Activated CD4-positive, alpha-beta memory T cell treated with anti-CD3 and anti-CD28 coated beads, Interleukin-2, amount 10 ng/mL, durations not matched to agents 7 days and 5 days (primary cell): ENCODE measurements at places on chromosomes 3 and 15. TPM values are rescaled to one million over a fixed set of nuclear protein-coding genes. Genes with fewer than 3 reads are reported as not detected.

Gene MORC1
- not detected for total RNA-seq

Gene DNAJC19
- total RNA-seq, result 44.7 TPM

Gene ADGRG7
- total RNA-seq, result not detected

Gene ARPIN
- not detected for total RNA-seq

Gene PDZRN3
- not detected for total RNA-seq

Gene GRM7
- total RNA-seq, result not detected

Gene NAA50
- total RNA-seq, result 106 TPM

GRCh38 chr15:93779341-93779740 is 452.0 kb upstream of the MCTP2 start:
- DNase-seq, result no peak

DNA sequence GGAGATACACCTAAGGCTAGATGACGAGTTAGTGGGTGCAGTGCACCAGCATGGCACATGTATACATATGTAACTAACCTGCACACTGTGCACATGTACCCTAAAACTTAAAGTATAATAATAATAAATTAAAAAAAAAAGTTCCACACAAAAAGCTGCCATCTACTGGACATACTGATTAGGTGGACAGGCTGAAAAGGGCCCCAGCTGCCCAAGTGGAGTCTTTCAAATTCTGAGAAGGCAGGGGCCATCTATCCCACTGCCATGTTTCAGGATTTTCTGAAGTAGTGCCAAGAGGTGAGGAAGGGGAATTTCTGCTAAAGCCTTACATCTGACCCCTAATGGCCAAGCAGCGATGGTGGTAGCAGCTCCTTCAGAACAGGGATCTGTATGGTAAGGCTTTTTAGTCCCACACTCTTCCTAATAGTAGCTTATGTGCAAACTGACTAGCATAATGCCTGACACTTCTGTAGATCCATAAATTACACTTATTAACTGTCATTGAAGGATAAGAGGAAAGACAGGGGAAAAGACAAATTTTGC is 7.7 kb downstream of the FSTL1 start:
- no peak for DNase-seq

DNA sequence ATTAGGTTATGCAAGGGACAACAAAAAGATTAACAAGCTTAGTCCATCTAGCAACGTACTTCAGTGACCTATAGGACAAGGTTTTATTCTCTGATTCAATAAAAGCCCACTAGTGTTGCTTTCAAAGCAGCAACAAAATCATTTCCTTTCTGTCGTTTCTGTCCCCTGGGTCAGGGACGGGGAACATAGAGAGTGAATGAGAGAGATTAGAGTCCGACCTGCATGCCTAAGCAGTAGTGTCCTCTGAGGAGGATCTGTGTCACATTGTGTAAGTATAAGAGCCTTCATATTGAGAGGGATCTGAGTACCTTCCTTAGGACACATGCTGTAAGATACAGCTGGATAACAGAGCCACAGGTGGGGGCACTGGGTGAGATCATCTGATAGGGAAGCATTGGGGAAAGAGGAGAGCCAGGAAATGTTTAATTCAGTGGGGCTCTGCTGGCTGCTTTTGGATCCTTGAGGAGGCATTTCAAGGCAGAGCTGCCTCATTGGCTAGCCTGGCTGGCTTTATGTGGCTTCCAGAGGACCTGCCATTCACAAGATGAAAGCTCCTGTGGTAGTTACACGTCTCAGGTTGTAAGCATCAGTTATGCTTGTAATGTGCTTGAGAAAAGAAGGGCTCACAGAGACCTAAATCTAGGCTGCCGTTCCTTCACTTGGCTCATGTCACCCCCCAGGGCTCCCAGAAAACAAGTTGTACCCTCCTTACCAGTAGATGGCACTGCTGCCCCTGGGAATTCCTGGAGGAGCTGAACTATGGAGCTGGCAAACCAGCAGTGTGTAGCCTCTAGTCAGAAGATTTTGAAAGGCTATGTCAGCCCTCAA is 2.7 kb downstream of the TMEM108 start:
- DNase-seq, result no peak

GRCh38 chr15:75213768-75214221 is 12.1 kb downstream of the C15orf39 start:
- DNase-seq, result no peak

- no peak for DNase-seq
Observed at GRCh38 chr15:69474846-69475455, 22.3 kb downstream of the RPLP1 start.

- DNase-seq, result no peak
Observed at GRCh38 chr15:85652457-85652856, 142.3 kb downstream of the KLHL25 start.

- DNase-seq, result no peak
Observed at GRCh38 chr15:95247071-95247984, 1016.0 kb downstream of the MCTP2 start.

DNA sequence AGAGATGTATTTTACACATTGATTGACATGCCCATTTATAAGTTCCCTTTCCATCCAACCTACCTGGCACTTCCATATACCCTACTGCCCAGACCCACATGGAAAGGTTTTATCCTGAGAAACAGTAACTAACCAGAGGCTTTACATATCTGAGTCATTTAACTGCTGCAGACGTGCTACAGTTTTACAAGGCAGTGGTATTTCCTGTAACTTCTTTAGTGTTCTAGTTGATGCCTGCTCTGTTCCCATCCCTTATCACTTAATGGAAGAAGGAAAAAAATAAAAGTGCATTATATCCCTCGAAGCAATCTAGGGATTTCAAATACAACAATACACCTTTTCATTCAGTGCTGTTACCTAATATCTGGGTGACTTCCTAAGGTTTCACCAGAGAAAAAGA is 107.1 kb downstream of the TMCO5A start:
- no peak for DNase-seq

DNA sequence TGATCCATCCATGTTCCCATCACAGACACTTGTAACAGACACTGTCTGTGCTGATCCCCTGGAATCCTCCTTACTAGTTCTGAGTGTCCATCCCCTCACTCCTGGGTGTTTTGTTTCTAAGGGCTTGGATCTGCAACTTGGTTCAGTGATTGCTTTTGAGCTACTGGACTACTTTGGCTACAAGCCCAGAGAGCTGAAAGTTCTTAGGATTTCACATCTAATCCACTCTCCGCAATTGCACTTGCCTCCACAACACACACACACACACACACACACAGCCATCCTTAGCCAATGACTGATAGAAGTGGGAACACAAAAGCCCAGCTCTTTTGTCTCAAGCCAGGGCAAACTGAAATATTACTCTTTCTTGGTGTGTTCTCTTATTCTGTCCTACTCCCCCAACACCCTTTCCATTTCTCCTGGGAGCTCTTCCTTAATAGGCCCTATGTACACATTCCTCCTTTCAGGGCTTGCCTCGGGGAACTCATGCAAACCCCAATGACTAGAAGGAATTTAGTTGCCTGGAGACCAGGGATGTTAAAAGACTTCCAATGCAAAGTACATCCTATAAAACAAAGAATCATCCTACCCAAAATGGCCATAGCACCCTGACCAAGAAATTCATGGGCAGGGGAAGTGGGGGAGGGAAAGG is 206.1 kb upstream of the UBE2E2 start:
- no peak for DNase-seq

DNA sequence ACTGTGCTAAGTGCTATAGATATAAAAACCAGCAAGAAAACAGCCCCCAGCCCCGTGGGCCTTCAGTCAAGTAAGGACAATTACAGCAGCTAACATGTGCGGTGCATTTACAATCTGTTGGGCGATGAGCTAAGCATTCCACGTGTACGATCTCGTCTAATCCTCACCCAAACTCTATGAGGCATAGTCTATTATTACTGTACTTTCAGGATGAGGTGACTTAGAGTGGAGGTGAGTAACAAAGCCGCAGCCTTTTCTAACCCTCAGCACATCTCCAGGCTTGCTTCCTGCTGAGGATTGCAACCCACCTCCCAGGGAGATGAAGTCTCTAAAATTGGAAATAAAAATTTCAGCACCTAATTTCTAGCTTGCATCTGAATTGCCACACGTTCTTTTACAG is 53.2 kb upstream of the MCF2L2 start:
- no peak for DNase-seq

DNA sequence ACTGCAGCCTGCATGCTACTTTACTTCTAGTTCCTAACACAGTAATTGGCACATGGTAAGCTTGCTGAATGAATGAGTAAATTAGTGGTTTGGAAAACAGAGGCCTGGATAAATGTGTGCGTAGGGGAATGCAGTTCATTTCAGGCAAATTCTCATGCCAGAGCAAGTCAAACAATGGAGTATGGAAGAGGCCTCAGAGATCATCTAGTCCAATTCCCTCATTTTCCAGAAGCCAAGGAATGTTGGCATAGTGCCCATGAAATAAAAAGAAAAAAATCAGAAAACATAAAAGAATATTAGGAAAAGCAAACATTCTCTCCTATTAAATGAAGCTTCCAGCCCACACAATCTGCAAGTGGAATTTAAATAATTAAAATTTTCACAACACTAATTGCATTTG is 92.4 kb downstream of the MB21D2 start:
- DNase-seq, result no peak

DNA sequence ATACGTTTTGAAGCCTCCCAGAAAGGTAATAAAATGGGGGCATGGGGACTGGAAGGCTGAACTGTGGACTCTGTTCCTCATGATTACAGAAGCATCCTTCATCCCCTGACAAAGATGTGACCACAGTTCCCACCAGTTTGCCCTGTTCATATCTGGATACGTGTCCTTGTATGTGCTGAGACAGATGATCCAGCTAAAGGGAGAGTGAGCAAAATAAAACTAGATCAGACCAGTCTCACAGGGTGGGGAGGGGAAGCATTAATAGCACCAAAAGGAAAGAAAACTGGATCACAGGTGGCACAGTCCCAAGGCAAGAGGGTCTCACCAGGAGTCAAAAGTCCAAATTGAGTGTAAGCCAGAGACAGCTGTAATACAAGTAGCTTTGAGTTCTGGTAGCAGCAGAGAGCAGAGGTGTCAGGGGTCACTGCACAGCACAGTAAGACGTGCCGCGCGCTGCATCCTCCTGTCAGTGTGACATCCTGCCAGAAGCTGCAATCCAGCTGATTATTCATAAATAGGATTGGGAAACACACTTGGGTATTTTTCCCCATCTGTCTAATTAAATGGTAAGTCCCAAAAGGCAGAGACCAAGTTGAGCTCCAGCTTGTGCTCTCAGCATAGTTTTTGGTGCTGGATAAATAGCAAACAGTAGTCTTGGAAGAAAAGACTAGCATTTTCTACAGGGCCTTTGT is 560.0 kb upstream of the CFAP20DC start:
- no peak for DNase-seq

- DNase-seq, result no peak
Observed at GRCh38 chr3:18866899-18867298, 281.4 kb upstream of the KCNH8 start.

DNA sequence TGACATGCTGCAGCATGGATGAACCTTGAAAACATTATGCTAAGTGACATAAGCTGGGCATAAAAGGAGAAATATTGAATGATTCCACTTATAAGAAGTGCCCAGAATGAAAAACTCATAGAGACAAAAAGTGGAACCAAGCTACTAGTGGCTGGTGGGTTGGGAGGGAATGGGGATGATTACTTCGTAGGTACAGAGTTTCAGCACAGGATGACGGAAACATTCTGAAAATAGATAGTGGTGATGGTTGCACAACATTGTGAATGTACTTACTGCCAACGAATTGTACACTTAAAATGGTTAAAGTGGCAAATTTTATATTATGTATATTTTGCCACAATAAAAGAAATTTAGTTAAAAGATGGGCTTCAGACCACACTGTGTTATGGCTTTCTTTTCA is 93.6 kb downstream of the RPLP1 start:
- DNase-seq, result no peak

DNA sequence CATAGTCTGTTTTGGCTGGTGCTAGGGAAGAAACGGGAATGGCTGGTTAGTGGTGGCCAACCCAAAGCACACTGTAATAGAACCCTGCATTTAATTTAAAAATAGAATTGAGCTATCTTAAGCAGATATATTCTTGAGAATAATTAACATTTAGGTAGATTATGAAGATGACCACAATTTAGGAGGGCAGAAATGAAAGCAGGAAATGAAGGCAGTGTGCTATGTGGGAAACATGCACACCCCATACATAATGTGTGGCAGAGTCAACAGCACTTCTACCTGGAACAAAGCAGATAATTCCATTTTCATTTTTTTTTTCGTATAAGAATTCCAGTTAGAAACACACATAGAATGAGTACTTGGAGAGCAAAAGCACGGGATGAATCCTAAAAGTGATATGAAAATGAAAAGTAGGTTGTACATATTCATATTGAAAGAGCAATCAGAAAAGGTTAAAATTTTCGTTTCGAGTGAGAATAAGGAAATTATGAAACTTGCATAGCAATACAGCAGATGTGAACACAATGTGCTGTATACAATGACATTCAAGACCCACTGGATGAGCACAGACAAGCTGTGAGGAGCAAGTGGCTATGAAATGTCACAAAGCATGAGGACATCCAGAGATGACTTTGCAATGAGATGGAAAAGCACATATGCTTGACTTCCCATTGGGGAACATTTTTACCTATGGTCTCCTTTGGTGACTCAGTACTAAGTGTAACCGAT is 102.6 kb downstream of the TFG start:
- no peak for DNase-seq

DNA sequence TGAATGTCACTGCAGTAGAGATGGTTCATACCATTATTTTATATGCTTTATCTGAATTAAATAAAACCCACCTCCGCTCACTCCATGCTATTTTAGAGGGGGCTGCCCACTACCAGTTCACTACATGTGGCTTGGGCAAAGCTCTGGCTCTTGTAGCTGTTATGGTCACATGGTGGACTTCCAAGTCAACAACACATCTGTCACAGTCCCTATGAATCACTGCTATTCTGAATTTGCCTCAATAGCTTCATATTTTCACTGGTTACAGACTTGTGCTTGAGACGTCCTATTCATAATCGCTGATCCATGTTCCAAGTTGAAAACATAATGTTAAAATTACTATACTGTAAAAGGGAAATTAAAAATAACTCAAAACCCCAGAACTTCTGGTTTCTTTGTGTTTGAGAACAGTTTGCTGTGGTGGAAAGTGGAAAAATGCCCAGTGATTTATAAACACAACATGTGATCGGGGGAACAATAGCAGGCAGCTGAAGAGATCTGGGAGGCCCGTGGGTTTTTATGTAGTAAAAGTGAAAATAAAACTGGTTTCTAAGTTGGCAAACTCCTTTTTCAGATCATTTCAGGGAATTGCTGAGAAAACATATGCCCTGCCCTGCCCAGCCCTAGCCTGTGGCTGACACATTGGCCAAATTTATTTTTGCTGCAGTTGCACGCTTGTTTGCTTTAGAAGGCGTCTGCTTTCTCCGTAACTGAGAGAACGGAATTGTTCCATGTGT is 128.8 kb upstream of the PRR23C start:
- no peak for DNase-seq

DNA sequence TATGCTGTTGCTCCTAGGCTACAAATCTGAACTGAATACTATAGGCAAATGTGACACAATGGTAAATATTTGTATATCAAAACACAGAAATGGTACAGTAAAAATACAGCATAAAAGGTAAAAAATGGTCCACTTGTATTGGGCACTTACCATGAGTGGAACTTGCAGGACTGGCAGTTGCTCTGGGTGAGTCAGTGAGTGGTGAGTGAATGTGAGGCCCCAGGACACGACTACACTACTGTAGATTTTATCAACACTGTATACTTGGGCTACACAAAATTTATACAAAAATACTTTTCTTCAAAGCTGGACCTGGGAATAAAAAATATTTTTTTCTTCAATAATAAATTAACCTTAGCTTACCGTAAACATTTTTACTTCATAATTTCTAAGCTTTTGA is 41.6 kb upstream of the DUT start:
- no peak for DNase-seq

GRCh38 chr15:75007216-75007615 is 11.9 kb downstream of the SCAMP5 start:
- DNase-seq, result no peak
